ENCODE measurements at places on chromosomes 5 and 9. TPM values are rescaled to one million over a fixed set of nuclear protein-coding genes. Genes with fewer than 3 reads are reported as not detected.

DNA sequence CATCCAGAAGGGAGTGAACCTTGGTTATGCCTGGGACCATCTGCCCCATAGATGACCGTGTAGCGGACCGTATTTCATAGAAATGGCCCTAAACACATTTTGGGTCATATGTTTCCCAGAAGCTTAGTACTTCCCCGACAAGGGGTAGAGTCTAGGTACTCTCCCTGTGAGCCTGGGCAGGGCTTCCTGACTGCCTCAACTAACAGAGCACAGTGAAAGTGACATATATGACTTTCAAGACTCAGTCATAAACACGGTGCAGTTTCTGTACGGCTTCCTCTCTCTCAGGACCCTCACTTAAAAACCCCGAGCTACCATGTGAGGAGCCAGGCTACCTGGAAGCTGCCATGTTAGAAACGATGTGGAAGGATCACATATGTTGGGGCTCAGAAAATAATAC lies 20.9 kb downstream of the C9orf57 start:
- DNase-seq: no peak

GRCh38 chr5:16934677-16935153 lies 1.4 kb downstream of the MYO10 start:
- no peak for DNase-seq

DNA sequence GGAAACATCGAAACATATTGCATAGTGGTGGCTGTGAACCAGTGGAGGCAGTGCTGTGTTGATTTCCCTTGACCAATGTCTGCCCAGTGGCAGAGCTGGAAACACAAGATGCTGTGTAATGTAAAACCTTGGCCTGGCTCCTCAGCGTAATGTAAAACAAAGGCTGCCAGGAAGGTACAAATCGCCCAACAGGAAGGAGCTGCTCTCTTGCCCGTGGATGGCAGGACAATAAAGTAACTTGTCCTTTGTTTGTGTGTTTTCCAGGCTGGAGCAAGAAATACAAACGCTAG lies 143.4 kb downstream of the PALM2AKAP2 start:
- no peak for DNase-seq

- DNase-seq: no peak
Measured at GRCh38 chr5:136808756-136809155, 443.4 kb upstream of the TRPC7 start.

- no peak for DNase-seq
Measured at GRCh38 chr9:97307500-97308163, at the start of gene CCDC180. TSS of gene CCDC180 (plus strand) at chr9:97307659. CDS start at chr9:97308064, 405 bp downstream.

DNA sequence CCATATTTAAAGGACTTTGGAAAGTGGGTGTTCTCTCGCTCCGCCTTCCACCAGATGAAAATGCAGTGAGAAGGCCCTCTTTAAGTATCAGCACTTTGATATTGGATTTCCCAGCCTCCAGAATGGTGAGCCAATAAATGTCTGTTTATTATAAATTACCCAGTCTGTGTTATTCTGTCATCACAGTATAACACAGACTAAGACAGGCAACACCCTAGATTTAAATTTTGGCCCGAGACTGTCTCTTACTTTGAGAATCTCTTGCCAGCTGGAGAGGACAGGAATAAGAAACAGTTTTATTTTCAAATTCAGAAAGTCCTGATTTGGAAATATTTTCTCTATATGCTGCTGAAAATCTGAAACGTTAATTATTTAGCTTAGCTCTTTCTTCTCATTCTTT lies 21.5 kb downstream of the FAM151B start:
- no peak for DNase-seq

GRCh38 chr5:144504929-144505577 lies 334.4 kb downstream of the KCTD16 start:
- DNase-seq: no peak

DNA sequence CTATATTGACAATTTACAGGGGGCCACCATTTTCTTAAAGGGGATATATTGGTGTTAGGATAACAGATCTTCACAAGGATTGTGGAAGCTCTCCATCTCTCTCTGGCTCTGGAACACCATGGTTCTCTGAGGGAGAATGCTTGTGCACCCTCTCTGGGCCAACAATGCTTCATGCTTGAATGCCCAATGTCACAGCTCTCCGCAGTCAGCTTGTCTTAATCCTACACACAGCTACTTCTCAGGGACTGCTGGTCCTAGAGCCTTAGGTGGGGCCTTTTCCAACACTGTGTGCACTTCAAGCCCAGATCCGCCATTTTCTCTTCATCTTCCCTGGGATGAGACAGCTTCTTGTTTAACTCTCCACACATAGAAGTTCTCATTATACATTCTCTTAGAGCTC lies 6.9 kb upstream of the PDLIM4 start:
- no peak for DNase-seq

DNA sequence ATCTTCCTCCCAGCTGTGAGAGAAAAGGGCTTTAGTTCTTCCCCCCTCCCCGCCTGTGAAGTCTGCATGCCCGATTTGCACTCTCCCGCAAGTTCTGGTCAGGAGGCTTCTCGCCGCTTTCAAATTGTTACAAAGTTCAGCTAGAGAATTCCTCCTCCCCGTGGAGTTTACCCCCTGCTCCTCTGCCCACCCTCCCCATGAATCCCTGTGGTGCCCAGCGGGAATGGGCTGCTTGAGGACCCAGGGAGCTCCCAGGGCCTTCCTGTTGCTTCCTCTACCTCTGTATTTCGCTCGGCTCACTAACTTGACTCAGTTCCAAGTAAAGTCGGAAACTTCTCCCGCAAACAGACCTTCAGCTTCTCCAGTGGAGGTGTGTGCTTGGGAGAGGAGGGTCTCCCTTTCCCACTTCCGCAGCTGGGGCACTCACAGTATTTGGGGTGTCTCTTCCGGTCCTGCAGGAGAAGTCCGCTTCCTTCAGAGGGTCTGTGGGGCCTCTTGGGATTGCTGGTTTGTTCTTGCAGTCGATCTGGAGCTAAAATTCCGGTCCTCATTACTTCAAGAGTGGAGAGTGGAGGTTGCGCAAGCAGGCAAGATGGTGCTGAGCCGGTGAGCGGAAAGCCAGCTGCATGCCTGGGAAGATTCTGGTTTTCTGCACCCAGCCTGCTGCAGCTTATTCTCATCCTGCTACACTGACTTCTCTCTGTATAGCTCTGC lies 97.8 kb downstream of the ADAMTS12 start:
- DNase-seq: no peak

DNA sequence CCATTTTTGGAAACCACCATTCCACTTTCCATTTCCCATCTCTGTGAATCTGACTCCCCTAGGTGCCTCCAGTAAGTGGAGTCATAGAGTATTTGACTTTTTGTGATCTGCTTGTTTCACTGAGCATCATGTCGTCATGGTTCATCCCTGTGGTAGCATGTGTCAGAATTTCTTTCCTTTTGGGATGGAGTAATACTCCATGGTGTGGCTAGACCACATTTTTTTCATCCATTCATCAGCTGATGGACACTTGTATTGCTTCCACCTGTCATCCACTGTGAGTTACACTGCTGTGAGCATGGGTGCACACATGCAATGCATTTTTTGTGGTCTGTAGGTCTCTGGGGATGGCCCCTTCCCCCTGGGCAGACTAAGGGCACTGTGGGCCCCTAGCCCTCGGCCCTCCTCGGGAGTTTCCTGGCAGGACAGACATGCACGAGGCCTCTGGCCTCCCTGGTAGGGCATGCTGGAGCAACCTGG lies 115.9 kb downstream of the GADD45G start:
- no peak for DNase-seq

The IFNA2 gene
- total RNA-seq: not detected

- peak; percentile 87 for DNase-seq
Measured at GRCh38 chr9:124852829-124853531, at the start of gene WDR38. TSS of gene WDR38 (plus strand) at chr9:124853460. CDS start at chr9:124853532, 72 bp downstream.

DNA sequence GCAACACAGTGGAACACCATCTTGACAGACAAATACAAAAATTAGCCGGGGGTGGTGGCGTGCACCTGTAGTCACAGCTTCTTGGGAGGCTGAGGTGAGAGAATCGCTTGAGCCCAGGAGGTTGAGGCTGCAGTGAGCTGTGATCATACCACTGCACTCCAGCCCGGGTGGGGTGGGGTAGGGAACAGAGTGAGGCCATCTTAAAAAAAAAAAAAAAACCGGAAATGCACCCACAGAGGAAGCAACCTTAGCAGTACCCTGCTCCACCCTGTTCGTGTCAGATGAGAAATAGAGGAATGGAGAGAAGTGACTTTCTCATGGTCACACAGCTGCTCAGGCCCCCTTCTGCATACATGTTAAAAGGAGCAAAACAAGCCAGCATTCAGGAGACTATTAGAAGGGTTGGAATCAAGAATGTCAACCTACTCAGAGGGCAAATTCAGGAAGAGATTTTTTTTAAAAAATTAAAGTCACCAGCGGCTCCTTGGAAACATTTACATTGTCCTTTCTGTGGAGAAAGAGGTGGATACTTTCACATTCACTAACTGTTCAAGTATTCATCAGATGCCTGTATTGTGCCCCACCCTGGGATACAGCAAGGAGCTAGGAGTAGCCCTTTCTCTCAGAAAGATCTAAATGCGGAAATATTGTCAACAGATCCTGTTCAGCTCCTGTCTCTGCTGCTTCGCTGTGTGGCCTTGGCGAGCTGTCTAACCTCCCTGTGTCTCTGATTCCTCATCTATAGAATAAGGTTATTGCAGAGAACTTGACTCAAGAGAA lies 41.0 kb downstream of the CYFIP2 start:
- no peak for DNase-seq

DNA sequence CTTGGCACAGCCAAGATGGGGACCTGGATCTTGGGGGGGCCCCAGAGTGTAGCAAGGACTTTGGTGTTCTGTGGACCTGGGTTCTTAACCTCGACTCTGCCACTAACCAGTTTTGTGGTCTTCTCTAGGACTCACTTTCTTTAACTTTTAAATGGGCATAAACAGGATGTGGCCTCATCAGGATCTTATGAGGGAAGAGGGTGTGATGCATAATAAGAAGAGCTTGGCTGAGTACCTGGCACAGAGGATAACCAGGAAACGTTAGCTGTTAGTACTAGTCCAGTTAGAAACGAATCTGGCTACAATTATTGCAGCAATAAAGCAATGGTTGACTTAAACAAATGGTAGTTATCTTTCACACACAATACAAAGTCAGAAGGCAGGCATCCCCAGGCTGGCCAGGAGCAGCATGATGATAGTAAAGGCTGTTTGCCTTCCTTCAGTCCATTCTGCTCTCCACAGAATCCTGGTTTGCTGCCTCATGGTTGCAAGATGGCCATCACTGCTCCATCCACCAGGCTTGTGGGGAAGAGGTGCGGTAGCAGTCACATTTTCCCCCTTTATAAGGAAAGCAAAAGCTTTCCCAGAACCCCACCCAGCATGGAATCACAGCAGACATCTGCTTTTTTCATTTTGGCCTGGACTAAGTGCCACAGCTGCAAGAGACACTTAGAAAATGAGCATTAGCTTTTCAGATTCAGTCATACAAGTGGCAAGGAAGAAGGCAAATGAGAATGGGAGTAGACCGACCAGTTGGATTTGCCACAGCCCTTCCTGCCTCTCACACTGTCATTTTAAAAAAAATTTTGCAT lies 225.0 kb downstream of the AOPEP start:
- no peak for DNase-seq

All from Peyer's patch (tissue), 4 donors.